ENCODE measurements at places on chromosomes 5 and 9.
A peak's percentile ranks its signal among the peaks of the same experiment; 100 is the strongest.

DNA sequence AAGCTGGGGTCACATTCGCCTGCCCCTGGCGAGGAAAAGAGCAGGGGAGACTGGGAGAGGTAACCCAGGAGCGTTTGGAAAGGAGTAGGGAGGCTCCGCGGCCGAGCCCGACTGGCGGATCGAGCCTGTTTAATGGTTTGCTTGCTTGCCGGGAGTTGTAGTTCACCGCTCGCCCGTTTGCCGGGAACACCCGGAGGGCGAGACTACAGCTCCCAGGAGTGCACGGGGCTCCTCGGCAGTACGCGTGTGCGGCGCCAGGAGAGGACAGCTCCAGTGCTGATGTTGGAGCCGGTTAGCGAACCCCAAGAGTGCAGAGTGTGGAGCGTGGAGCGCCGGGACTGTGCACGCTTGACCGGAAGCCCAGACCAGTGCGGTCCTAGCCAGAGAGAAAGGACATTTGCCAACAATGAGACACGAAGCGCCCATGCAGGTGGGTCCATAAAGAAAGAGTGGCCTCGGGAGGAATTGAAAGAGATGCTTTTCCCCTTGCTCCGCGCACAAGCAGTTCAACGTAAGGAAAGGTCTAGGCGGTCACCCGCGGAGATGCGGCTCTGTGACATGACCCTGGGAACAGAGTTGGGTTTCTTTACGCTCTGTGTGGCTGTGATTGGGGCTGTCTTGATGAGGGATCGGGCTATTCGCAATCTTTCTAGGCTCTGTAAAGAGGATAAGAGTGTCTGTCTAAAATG, at the start of gene RAB3C:
TSS of gene RAB3C (plus strand) at position 273 of the 689 bp plus-strand sequence. CDS start at position 407, 134 bp downstream.
- DNase-seq = peak; percentile 95

DNA sequence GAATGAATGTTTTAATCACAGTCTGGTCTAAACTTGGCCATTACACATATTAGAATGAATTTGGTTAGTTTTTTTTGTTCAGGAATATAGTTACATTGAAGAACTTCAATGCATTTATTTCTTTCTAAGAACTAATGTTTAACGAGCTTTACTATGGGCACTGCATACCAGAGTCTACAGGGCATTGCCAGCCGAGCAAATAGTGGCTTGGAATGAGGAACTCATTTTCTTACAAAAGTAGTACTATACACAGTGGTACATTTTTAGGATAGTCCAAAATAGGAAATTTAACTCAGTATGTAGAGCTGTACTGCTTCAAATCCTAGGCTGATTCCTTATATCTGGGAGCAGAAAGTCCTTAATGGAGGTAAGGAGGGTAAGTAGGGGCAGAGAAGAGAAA, 155.4 kb downstream of the CARTPT start:
- DNase-seq = no peak

DNA sequence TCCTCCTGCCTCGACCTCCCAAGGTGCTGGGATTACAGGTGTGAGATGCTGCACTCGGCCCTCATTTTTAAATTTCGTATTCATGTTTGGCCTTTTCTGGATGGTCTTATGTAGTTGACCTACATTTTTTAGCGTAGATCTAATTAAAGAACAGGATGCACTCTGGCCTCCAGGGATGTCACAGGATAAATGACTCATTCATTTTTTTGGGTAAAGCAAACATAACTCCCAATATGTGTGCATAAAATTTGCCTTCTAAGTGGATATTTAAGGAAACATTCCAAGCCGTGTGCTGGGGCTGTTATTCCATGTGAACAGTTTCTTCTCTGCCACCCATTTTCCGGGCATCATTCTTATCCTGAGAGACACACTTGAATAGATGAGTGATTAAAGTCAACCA, 501.6 kb downstream of the IRX1 start:
- no peak for DNase-seq

- peak; percentile 94 for DNase-seq
These were observed 219.2 kb downstream of the AGTPBP1 start for GRCh38 chr9:85522459-85523092.

- no peak for DNase-seq
These were observed 58.1 kb upstream of the TMEM215 start for GRCh38 chr9:32725066-32725860.

GRCh38 chr9:8168916-8169438, 369.4 kb upstream of the DMAC1 start:
- DNase-seq = no peak

- DNase-seq = no peak
These were observed 480.1 kb upstream of the SMARCA2 start for GRCh38 chr9:1535051-1535450.

DNA sequence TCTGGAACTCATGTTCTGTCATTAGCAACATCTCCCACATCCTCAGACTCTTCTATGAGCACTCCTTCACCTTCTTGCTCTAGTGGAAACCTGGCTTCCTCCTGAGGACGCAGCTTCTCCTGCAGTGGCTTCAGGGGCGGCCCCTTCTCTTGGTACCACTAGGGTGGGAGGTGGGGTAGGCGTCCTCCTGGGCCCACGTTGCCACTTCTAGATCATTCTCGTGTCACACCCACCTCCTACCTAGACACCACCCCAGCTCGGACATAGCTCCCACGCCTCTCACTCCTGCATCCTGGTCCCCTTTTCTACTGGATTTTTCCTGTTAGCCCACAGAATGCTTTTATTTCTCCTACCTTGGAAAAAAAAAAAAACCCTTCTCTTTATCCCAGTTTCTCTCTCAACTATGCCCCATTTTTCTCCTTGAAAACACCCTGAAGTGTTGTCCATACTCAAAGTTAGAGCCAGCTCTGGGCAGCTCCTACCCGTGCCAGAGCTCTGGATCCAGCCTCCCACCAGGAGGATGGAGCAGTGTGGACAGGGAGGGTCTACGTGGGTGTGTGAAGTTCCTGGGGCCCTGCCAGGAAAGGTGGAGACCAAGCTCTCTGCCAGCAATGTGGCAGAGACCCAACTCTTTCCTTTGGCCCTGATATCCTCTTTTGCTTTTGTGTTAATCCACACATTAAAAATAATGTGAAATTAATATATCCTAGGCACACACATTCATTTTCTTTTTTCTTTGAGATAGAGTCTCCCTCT, 179.2 kb downstream of the HSPA4 start:
- no peak for DNase-seq

- no peak for DNase-seq
These were observed 98.8 kb downstream of the LHX2 start for GRCh38 chr9:124110307-124110915.

- no peak for DNase-seq
These were observed 149.8 kb downstream of the MLLT3 start for GRCh38 chr9:20472342-20473045.

GRCh38 chr9:112094948-112095681, 80.0 kb downstream of the SUSD1 start:
- DNase-seq = no peak

DNA sequence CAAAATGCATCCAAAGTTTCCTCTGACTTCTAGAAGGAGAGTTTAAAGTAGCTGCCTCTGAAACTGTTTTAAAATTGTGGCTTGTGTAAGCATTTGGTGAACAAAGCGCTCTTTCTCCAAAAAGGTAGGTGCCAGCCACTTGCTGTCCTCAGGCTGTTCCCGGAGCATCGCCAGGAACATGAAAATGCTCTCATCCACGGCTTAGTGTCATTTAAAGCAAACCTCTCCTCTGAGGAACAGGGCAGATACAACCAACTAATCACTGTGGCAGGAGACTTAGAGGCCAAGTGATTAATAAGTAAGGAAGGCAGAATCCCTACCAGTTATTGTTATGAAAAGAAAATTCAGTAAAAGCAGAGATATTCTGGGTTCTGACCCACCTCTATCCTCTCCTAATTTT, 165.6 kb downstream of the DCP2 start:
- no peak for DNase-seq

DNA sequence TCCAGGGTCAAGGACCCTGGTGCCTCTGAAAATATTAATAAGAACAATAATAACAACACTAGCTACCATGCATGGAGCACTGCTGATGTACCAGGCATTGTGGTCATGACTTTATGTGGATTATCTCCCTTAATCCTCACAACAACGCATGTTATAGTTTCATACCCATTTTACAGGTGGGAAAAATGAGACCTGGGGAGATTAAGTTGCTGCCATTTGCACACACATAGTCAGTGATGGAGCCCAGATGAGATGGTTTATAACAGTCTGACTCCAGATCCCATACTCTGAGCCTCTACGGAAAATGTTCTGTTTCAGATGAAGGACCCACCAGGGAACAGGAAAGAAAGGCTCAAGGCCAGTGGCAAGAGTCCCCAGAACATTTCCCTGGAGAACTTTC, 48.2 kb upstream of the PPARGC1B start:
- no peak for DNase-seq

GRCh38 chr9:75041041-75041440, 12.9 kb upstream of the CARNMT1 start:
- DNase-seq = no peak

GRCh38 chr5:111635151-111635902, 121.7 kb downstream of the NREP start:
- DNase-seq = no peak

DNA sequence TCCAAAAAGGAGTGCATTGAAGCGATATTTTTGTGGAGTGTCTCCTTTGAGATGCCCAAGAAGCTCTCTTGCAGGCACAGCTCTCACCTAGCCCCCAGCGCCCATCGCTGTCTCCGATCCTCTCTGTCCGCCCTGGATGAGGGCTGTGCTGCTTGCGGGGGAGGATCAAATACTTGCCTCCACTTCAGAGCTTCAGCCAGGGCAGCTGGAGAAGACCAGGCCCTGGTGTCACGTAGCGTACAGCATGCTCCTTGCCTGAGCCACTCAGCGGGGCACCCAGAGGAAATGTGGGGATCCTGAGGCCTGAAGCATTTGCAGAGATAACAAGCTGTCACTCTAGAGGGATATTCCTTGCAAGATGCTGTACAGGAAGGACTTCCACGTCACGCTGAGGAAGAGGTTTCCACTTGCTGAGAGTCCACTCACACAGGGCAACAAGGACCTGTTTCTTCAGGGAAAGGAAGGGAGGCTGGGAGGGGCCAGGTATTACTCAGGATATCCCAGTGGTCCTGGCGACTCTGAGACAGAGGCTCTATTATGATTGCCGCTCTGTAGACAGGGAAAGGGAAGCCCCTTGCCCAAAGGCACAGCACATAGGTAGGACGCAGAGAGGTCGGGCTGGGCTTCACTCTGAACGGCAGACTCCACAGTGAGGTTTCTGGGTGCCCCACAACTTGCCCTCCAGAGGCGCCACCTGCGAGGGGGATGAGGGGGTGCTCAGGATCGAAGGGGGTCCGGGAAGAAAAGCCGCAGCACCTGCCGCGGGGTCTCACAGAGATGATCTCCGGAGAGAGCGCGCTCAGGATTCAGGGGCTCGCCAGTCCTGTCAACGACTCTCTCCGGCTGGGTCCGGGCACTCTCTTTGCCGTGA, 64.0 kb downstream of the CRB2 start:
- DNase-seq = no peak

DNA sequence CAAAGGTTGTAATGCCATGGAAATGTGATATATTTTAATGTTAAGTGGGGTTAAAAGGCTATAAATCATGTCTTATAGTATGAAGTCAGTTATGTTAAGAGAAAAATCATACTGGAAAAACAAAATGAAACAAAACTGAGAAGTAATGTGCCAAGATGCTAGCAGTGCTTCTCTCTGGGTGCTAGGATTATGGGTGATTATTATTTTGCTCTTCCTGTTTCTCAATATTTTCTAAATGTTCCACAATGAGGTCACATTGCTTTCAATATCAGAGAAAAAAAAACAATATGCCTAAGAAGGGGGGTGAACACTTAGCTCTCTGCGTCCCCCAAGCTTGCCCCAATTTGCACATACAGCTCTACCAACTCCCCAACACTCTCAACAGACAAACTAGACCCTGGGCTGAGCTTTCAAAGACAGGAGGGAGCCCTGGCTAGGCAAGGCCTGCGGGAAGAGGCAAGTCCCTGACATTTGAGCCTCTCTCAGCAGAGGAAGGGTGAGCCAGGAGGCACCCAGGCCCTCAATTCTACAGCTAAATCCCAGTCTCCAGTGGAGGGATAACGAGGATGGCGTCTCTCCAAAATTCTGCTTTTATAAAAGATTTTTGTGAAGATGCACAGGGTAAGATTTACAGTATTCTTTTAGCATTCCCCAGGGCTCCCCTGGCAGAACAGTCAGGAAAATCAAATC, 24.4 kb downstream of the WHRN start:
- DNase-seq = no peak

GRCh38 chr5:50751064-50751657, 84.7 kb downstream of the PARP8 start:
- peak; percentile 51 for DNase-seq

DNA sequence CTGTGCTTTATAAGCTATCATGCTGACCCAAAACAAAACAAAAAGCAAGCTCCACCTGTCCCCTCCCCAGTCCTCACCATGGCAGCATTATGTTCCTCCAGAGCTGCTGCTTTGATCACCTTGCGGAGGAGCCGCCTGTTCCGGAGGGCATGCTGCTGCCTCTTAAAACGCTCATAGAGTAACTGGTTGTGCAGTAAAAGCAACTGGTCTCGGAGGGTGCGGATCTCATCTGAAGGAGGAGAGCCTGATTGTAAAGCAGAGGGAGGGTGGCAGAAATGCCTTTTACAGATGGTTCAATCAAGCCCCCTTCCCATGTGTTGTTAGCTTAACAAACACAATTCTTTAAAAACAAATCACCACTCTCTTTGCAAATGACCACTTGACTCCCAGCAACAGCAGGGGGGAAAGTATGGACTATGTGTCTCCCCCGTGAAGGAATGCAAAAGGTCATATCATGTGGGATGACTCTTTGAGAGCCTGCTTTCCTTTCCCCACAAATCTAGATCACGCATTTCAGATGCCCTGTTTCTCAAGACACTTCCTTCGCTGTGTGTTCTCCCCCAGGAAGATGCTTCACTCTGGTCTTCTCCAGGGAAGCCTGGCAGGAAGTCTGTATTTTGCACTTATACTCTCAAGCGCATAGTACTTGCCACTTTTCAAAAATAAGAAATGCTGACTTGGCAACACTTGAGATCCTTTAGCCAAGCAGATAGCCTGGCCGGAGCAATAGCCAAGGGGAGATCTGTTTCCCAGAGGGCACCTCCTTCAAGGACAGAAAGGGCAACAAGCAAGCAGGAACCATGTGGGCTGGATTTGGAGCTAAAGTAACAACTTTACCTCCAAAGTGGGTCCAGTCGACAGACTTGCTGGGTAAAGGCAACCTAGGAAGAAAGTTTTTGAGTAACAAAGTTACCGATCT, 25.1 kb downstream of the SPACA9 start:
- DNase-seq = no peak

DNA sequence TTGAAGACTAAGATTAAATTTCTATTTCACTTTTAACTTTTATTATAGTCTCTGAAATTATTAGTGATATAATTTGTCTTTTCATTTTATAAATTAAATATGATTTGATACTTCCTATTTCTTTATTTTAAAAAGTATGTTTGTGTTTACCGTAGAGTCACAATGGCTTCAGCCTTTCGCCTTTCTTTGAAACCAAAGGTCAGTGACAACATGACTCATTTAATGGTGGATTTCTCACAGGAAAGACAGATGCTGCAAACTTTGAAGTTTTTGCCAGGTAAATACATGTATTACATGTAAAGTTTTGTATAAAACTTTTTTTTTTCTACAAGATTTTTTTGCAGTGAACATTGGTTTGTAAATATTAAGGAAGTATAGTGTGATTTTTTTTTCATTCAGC, 36.4 kb downstream of the FSD1L start:
- no peak for DNase-seq
